ENCODE measurements at places on chromosomes 13 and 19. TPM values are rescaled to one million over a fixed set of nuclear protein-coding genes. Genes with fewer than 3 reads are reported as not detected.

Gene ATP8A2
- 0.15 TPM for total RNA-seq

GRCh38 chr13:110812121-110812868 is 98.8 kb downstream of the ING1 start:
- DNase-seq = no peak

DNA sequence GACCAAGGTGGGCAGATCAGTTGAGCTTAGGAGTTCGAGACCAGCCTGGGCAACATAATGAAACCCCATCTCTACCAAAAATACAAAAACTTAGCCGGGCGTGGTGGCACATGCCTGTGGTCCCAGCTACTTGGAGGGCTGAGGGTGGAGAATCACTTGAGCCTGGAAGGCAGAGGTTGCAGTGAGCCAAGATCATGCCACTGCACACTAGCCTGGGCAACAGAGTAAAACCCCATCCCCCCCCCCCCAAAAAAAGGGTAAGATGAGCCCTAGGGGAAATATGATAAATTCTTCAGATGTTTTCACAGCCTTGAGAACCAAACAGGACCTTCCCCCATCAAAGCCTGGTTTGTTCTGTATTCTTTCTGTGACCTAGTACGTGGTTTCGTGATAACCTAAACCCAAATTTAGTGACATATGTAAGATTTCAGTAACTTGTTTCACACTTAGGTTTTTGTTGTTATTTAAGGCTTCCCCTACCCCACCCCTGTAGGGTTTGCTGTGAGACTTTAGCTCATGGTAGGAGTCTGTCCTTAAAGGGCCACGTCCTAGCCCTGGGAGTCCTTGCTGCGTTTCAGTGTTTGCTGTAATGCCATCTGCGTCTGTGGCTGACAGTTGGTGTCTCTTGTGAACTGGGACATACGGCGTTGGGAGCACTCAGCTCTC is 49.6 kb downstream of the MYO9B start:
- DNase-seq = peak; percentile 32

DNA sequence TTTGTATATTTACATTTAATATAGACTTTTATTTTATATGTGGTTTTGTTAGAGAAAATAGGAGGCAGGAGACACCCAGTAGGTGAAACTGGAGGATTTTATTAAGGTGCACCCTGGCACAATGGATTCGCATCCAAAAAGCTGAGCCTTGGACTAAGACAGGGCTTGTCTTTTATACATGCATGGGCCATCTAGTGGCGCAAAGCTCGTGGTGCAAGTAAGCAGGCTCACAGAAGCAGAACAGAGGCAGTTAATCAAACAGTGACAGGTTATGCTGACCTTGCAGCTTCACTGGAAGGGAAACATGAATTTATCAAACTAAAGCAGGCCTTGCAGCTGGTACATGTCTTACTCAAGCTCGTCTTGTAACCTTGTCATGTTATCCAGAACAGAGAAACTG is 58.8 kb upstream of the ZNF681 start:
- DNase-seq = peak; percentile 25

- no peak for DNase-seq
Observed at GRCh38 chr19:50952910-50953309, at the start of gene KLK5. Gene KLK5, minus strand, starts transcription at chr19:50953038. Its CDS starts 381 bp downstream, at chr19:50952657.

DNA sequence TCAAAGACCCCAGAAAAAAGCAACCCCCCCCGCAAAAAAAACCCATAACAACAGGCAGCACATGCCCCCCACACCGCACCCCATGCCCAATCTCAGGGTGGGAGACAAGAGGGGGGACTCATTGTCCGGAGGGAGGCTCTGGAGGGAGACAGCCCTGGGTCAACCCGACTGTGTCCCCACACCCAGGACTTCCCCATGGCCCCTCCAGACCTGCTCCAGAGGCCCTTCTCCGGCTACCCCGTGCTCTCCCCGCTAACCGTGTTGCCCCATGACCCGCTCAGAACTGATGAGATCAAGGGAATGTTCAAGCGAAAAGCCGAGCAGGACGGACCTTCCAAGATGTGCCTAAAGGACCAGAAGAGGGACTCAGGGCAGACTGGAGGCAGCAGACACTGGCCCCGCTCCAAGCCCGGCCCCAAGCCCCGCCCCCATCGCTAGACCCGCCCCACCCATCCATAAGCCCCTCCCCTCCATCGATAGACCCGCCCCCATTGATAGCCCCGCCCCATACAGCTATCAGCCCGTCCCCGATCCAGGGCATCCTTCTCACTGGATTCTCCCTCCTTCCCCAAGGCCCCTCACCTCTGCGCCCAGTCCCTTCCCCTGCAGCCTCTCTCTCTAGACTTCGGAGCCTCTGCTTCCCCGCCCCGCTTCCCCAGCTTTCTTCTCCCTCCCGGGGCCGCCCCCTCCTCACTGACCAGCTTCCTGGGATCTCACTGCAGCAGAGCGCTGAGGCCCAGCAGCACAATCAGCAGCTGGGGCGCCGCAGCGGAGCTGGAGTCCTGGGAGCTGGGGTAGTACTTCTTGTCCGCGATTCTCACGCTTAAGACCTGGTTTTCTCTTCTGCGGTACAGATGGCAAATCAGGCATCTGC is 2.2 kb downstream of the BST2 start:
- DNase-seq = peak; percentile 67

Gene VSTM2B
- not detected for total RNA-seq

DNA sequence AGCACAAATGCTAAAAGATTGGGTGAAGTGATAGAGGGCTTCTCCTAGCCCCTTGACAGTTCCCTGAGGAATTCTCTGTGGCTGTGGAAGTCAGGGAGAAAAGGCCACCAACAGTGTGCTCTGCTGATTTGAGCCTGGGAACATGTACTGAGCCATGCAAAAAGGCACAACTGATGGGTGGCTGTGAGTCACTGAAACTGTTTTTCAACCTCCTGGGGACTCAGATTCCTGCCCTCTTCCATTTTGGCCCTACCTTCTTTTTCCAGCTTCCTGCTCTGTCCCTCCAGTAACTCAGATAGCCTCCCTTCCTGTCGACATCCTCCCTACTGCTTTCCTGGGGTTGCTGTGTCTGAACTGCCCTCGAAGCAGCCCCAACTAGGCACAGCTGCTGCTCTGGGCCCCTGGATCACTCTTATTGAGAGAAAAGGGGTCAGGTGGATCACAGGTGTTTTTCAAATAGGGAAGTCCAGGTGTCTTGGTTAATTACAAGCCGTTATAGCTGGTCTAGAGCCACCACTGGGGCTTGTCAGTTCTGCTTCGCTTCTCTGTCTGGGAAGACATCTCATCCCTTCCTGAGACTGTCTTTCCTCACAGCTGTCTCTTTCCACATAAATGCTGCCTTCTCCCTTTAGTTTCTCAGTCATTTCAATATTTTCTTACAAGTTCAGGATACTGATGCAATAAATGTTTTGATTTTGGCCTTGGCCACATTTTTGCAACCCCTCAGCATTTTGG is 13.7 kb downstream of the FAM124A start:
- DNase-seq = no peak

- no peak for DNase-seq
Observed at GRCh38 chr19:46862974-46863632, 2.3 kb downstream of the ARHGAP35 start.

Gene GNA15
- 140 TPM for total RNA-seq

DNA sequence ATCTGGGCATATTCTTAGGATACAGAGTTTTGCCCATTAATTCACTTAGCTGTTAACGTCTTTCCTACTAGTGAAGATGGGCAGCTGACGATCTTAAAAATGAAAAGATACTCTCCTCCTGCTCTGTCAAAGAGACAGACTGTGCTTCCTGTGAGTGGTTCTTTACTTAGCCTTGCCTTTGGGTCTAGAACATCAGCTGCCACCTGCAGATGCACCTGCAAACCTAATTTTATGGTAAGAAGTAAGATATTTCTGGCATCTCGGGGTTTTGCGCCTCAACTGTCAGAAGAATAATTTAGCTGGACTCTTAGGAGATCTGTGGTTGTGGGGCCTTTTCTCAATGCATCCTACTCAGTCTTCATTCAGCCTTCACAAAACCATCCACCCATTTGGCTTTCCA is 36.2 kb downstream of the TRPC4 start:
- DNase-seq = no peak

DNA sequence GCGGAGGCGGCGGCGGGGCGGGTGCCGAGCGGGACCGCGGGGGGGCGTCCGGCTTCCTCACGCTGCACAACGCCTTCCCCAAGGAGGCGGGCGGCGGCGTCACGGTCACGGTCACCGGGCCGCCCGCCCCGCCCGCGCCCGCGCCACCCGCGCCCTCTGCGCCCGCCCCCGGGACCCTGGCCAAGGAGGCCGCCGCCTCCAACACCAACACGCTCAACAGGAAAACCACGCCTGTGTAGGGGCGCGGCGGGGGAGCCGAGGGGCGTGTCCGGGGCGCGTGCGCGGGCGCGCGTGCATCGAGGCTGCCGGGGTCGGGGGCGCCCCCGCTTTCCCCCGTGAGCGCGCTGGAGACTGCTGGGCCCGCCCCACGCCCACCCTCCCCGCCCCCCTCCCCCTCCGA is 8.8 kb upstream of the CACNG6 start:
- no peak for DNase-seq
